NCI-H1930 (cell line): ENCODE measurements at places on chromosomes 1 and 21.

DNA sequence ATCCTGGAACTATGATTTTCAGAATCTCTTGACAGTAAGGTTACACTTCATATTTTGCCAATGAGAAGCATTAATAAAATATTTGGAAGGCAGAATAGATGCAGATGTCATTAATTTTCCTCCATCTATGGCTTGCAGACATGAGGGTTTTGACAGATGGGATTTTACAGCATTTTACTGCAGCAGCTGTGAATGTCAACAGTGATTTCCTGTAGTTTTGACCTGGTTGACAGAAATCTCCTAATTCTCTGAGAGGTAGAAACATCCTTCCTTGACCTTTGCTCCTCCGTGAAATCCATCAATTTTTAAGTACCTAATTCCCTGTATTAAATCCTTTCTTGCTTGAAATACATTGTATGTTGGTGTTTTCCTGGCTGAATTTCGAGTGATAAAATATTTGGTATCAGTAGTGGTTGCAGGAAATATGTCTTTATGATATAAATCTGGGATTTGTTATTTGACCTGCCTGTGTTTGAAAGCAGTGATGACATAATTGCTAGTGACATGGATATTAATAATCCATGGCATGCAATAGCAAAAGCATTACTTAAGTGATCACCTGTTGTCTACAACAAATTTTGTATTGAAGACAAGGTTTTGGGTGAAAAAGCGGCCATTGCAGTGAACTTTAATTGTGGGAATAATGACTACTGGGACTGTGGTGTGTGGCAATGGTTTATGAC lies 73.9 kb downstream of the HLX start:
- no peak for DNase-seq

- no peak for DNase-seq
Measured at GRCh38 chr1:56755911-56756310, 63.3 kb downstream of the FYB2 start.

GRCh38 chr1:155051342-155051776 lies 243 bp downstream of the ADAM15 start:
- no peak for DNase-seq

- no peak for DNase-seq
Measured at GRCh38 chr1:228234921-228235320, 27.1 kb downstream of the OBSCN start.

- no peak for DNase-seq
Measured at GRCh38 chr1:89705901-89706699, 73.2 kb downstream of the LRRC8C start.
